ENCODE measurements at places on chromosomes 7 and 10.

GRCh38 chr10:12631787-12632562 is 282.6 kb downstream of the CAMK1D start:
- H3K4me3 ChIP-seq: no peak overlapping the region
- no peaks in the 10 kb centered on the region for H3K36me3 ChIP-seq
- no peak overlapping the region for H3K27ac ChIP-seq
- DNase-seq: no peak
- no peaks in the 10 kb centered on the region for H3K27me3 ChIP-seq
- no peaks in the 10 kb centered on the region for H3K4me1 ChIP-seq

DNA sequence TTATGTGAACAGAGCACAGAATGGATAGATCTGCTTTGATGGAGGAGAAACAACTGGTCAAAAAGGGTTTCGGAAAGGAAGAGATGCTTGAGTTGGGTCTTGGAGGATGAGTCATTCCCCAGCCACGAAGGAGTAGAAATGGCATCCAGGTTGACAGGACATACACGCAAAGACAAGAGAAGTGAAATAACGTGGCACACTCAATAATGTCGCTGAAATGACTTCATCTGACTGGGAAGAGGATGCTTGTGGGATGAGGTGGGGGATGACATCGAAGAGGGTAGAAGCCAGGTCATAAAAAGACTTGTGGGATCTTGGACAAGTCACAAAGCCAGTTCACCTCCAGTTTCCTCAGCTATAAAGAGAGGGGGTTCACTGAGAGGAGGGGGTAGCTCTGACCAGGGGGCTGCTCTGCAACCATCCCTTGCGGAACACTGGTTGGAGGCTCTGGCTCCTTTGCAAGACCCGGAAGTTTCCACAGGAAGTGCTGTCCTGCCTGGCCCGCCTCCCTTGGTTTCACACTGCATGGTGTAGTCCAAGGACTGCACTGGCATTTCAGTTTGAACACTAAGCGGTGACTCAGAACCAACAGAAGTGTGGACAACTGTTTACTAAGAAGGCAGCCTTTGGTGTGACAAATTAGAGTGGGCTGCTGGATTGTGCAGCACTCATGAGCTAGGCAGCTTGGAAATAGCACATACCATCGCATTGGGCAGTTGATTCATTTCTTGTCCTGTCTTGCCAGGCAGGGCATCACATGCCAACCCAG is 189.9 kb upstream of the ADO start:
- no peaks in the 10 kb centered on the region for H3K27me3 ChIP-seq
- no peaks in the 10 kb centered on the region for H3K4me1 ChIP-seq
- no peak for DNase-seq
- no peak overlapping the region for H3K27ac ChIP-seq

DNA sequence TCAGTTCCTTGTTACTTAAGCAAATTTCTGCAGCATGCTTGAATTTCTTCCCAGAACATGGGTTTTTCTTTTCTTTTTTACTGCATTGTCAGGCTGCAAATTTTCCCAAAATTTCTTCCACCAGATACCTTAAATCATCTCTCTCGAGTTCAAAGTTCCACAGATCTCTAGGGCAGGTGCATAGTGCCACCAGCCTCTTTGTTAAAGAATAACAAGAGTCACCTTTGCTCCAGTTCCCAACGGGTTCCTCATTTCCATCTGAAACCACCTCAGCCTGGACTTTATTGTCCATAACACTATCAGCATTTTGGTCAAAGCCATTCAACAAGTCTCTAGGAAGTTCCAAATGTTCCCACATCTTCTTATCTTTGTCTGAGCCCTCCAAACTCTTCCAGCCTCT is 389.2 kb downstream of the NXPH1 start:
- no peaks in the 10 kb centered on the region for H3K36me3 ChIP-seq
- no peaks in the 10 kb centered on the region for H3K4me1 ChIP-seq
- no peak overlapping the region for H3K27ac ChIP-seq
- DNase-seq: no peak
- H3K4me3 ChIP-seq: no peak overlapping the region

DNA sequence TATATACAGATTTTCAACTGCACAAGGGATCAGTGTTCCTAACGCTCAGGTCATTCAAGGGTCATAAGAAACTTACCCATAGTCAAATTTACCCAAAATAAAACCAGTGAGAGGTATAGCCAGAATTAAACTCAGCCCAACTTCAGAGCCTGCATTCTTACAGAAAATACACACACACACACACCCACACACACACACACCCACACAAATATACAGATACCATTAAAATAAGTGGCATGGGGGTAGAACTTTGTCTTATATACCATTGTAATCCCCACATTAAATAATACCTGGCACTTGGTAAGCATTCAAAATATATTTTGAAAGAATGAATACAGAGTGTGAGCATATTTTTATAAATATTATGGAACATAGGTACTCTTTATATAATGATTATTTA is 93.8 kb downstream of the CHCHD3 start:
- H3K4me1 ChIP-seq: peaks cover 3% of the 10 kb centered on the region
- no peak for DNase-seq
- no peaks in the 10 kb centered on the region for H3K36me3 ChIP-seq
- H3K4me3 ChIP-seq: no peak overlapping the region
- H3K27ac ChIP-seq: no peak overlapping the region
- no peaks in the 10 kb centered on the region for H3K27me3 ChIP-seq

DNA sequence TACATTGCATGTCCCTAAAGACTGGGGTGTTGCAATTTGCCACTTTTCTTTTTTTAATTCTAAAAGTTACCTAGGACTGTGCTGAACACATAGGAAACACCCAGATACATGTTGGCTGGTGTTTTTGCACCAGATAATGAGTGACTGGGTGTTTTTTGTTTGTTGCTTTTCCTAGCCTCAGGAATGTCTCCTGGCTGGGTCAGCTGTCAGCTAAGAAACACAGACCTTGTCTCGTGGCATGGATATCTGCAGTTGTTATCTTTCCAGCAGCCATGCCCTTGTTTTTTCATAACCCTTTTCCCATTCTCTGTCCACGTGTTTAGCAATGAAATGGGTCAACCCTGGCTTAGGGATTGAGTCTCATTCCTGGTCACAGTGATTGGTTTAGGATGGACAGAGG is 433.9 kb upstream of the ZMIZ1 start:
- no peak for DNase-seq
- H3K4me3 ChIP-seq: no peak overlapping the region
- no peaks in the 10 kb centered on the region for H3K27me3 ChIP-seq
- H3K4me1 ChIP-seq: no peaks in the 10 kb centered on the region
- no peaks in the 10 kb centered on the region for H3K36me3 ChIP-seq

- no peak for DNase-seq
- H3K4me3 ChIP-seq: no peak overlapping the region
- no peak overlapping the region for H3K27ac ChIP-seq
- H3K36me3 ChIP-seq: no peaks in the 10 kb centered on the region
- no peaks in the 10 kb centered on the region for H3K27me3 ChIP-seq
Measured at GRCh38 chr7:11430841-11431240, 401.2 kb downstream of the THSD7A start.

GRCh38 chr10:63520500-63521415 is at the start of gene REEP3:
Gene REEP3 (plus strand): TSS chr10:63521401. CDS start chr10:63521546, 145 bp downstream.
- DNase-seq: peak; percentile 34
- peaks cover 61% of the 10 kb centered on the region for H3K4me1 ChIP-seq
- H3K27ac ChIP-seq: peak within 1 kb of the TSS; percentile 98
- no peaks in the 10 kb centered on the region for H3K36me3 ChIP-seq

DNA sequence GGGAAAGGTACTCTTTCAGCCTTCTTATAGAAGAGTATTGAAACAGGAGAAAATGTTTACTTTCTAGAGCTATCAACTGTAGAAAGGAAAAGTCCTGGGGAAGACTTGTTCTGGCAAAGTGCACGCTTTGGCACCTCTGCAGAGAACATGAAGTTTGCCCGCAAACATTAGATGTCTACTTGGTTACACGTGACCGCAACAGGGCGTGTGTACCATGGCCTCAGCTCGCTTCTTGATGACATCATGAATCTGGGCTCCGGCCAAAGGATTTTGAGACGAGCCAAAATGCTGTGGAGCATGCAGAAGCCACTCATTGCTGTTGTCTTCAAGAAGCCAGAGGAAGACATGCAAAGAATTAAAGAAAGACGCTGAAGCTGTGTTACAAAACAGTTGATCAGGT is 8.6 kb upstream of the TAS2R60 start:
- no peaks in the 10 kb centered on the region for H3K4me1 ChIP-seq
- no peaks in the 10 kb centered on the region for H3K36me3 ChIP-seq
- DNase-seq: peak; percentile 30
- H3K27ac ChIP-seq: no peak overlapping the region

- H3K4me3 ChIP-seq: no peak overlapping the region
- peaks cover 22% of the 10 kb centered on the region for H3K27me3 ChIP-seq
- no peaks in the 10 kb centered on the region for H3K4me1 ChIP-seq
- H3K27ac ChIP-seq: no peak overlapping the region
- no peaks in the 10 kb centered on the region for H3K36me3 ChIP-seq
Measured at GRCh38 chr7:35267411-35267810, 13.5 kb upstream of the TBX20 start.

DNA sequence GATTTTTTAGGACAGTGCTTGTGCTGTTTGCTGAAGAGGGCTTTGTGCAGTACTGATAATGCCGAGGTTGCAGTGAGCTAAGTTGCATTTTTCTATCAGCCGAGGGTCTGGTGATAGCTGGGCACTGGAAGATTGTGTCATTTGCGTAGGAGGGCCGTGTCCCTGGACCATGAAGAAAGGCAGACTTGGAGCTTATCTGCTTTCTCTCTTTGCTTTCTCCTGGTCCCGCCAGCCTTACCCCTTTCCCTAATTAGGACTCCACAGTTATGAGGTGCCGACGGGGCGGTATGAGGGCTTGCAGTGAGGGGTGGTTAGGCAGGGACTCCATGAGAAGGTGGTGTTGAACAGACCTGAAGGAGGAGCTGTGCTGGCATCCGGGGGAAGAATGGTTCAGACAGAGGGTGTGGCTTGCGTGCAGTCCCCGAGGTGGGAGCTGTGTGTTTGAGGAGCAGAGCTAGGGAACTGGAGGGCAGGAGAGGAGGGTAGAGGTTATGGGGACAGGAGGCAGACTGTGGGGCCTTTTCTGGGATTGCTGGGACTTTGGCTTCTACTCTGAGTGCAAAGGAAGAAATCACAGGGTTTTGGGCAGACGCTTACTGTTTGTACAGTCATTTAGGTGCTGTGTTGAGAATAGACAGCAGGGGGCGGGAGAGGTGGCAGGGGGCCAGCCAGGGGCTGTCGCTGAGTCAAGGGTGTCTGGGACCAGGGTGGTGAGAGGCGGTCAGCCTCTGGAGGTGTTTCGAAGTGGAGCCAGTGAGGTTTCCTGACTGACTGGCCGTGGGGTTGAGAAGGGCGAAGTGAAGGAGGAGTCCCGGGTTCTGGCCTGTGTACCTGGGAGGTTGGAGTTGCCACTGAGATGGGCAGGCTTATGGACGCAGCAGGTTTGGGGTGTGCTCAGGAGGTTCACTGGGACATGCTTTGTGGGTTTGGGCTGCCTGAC is 43.4 kb downstream of the PRF1 start:
- no peaks in the 10 kb centered on the region for H3K36me3 ChIP-seq
- H3K27ac ChIP-seq: no peak overlapping the region
- DNase-seq: no peak
- H3K27me3 ChIP-seq: no peaks in the 10 kb centered on the region
- H3K4me1 ChIP-seq: peaks cover 9% of the 10 kb centered on the region
- no peak overlapping the region for H3K4me3 ChIP-seq

DNA sequence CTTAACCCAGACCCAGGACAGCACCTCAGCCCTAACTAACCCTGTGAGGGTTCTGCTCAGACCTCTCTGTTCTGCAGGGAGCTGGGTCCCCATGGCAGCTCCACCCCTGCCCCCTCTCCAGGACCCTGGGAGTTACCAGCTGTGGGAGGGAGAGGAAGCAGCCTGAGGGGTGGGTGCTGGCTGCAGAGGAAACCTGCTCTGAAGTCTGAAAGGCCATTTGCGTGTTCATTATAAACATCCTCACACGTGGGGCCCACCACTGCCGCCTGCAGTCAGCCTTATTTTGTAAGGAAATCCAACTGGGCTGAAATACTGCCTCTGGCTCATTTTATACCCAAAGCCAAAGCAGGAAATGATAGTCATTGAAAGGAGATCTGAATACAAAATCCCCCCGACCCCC is 195.7 kb downstream of the TCERG1L start:
- H3K27ac ChIP-seq: no peak overlapping the region
- H3K4me1 ChIP-seq: no peaks in the 10 kb centered on the region
- H3K36me3 ChIP-seq: no peaks in the 10 kb centered on the region
- no peak overlapping the region for H3K4me3 ChIP-seq
- DNase-seq: no peak

GRCh38 chr7:139479620-139480019 is 3.9 kb downstream of the KLRG2 start:
- peaks cover 28% of the 10 kb centered on the region for H3K27me3 ChIP-seq
- no peaks in the 10 kb centered on the region for H3K4me1 ChIP-seq
- no peak overlapping the region for H3K27ac ChIP-seq
- H3K4me3 ChIP-seq: no peak overlapping the region
- no peaks in the 10 kb centered on the region for H3K36me3 ChIP-seq

GRCh38 chr7:84913731-84914130 is 273.1 kb downstream of the SEMA3D start:
- no peaks in the 10 kb centered on the region for H3K4me1 ChIP-seq
- H3K27me3 ChIP-seq: no peaks in the 10 kb centered on the region
- no peak overlapping the region for H3K27ac ChIP-seq
- no peak for DNase-seq

GRCh38 chr10:15241306-15241705 is 72.8 kb upstream of the NMT2 start:
- H3K36me3 ChIP-seq: no peaks in the 10 kb centered on the region
- DNase-seq: no peak
- H3K4me1 ChIP-seq: no peaks in the 10 kb centered on the region
- no peaks in the 10 kb centered on the region for H3K27me3 ChIP-seq
- H3K4me3 ChIP-seq: no peak overlapping the region

DNA sequence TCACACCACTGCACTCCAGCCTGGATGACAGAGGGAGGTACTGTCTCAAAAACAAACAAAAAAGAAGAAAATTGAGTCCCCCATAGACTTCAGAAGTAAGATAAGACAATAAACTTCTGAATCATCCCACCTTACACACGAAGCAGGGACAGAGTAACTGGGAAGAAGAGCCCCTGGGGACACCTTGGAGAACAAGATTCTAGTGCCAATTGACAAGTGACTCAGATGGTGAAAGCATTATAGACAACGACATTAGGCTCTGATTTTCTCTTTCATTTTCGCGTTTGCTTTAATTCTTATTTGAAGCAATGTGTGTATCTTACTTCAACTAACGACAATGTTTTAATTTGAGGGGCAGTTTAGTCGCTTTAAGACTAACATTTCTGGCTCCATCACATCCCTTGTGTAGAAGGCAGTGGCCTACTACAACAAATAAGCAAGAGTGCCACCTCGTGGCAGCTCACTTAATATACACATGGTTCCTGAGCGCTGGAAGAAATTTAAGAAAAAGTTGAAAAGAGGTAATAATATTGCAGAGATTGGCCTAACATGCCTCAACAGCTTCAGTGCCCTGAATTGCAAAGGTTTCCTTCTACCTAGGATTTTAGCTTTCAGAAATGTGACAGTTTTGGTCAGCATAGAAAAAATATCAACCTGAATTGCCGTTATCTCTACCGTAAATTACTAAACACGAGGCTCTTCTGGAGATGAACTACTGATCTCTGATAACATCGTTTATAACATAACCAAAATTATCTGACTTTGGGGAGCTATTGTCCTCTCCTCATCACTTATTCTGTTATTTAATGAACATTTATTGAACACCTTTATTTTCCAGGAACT is 36.7 kb downstream of the ASNS start:
- no peak overlapping the region for H3K27ac ChIP-seq
- H3K4me3 ChIP-seq: no peak overlapping the region
- DNase-seq: peak; percentile 18
- H3K27me3 ChIP-seq: no peaks in the 10 kb centered on the region
- H3K36me3 ChIP-seq: no peaks in the 10 kb centered on the region

GRCh38 chr7:103525937-103526336 is 79.9 kb upstream of the SLC26A5 start:
- no peaks in the 10 kb centered on the region for H3K4me1 ChIP-seq
- DNase-seq: no peak
- H3K4me3 ChIP-seq: no peak overlapping the region
- no peaks in the 10 kb centered on the region for H3K36me3 ChIP-seq
- H3K27ac ChIP-seq: no peak overlapping the region
- H3K27me3 ChIP-seq: no peaks in the 10 kb centered on the region
